Dermis blood vessel endothelial cell (primary cell): ENCODE measurements at places on chromosomes 3 and 15. TPM values are rescaled to one million over a fixed set of nuclear protein-coding genes. Genes with fewer than 3 reads are reported as not detected.

The FAM81A gene
- total RNA-seq, result 0.47 TPM in 1 of 2 replicates, not detected in the other

The PLA2G4D gene
- total RNA-seq, result 0.17 TPM in 1 of 2 replicates, not detected in the other

The ERICH6 gene
- not detected in 2 replicates for total RNA-seq

The NME9 gene
- not detected in 2 replicates for total RNA-seq
